Stimulated activated CD8-positive, alpha-beta memory T cell treated with anti-CD3 and anti-CD28 coated beads, Interleukin-4, amount 100 ng/mL, for 48 hours (primary cell): ENCODE measurements at places on chromosomes 11 and 22.

DNA sequence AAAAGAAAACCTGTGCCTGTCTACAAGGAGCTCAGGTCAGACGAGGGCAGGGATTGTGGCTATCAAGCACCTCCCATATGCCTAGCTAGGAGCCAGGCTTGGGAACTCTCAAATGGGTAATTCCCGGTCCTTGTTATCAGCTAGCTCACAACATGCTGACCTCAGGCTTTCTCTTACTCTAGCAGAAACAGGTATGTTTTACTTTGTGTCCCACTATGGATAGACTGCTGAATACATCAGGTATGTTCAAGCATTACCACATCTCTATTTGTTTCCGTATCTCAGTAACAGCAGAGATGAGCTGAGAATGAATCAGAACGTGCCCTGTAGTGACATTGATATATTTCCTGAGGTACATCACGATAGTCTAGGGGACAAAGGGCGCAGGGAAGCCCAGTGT lies 29.4 kb downstream of the SHISA8 start:
- DNase-seq = no peak

GRCh38 chr22:43953988-43954785 lies 1.1 kb upstream of the SAMM50 start:
- DNase-seq = no peak

GRCh38 chr22:17951315-17951714 lies 73.0 kb downstream of the MICAL3 start:
- DNase-seq = no peak

DNA sequence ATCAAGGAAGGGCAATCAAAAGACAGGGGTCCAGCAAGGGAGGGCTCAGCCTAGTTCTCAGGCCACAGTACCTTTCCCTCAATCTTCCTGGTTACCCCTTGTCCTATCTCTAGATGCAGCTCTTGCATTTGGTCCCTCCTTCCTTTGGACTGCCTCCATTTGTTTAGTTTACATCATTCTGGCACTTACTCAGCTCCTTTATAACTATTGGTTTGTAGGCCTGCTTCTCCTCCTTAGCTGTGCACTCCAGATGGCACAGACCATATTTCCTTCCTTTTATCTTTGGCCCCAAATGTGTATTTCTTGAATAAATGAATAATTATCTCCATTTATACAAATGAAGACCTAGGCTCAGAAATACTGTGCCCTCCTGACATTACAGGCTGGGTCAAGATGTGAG lies 92.3 kb upstream of the AMOTL1 start:
- DNase-seq = no peak

DNA sequence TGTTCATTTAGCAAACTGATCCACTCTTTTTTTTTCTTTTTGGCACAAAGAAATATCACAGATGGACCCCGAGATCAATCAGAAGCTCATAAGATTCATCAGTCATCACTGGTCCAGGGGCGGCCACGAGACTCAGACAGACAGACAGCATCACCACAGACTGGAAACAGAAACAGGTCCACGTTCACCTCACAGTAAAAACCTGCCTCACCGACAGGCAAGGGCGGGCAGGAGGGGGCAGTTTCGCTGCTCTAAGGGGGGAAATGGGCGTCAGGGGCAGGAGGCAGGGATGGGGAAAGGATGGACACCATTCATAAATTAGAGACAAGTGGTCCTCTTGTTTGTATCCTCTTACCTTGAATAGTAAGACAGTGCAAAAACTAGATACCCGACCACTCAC lies 16.5 kb downstream of the CHST1 start:
- no peak for DNase-seq

GRCh38 chr22:49925525-49926128 lies 7.2 kb downstream of the CRELD2 start:
- peak; percentile 74 for DNase-seq

DNA sequence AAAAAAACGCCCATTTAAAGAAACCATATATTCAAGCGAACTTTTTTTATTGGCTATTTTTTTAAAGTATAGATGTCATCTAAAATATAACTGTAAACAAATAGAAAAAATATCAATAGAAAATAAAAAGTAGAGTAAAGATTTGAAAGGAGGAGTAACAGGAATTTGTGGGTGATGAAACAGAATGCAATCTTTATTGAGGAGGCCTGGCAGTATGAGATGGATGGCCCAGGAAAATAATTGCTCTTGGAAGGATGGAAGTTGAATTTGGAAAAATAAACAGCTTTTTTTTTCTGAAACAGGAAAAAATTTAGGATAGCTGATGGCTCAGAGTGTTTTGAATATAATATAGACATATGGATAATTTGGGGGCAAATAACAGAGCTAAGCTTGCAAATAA lies 219.0 kb downstream of the CASP12 start:
- DNase-seq = no peak

DNA sequence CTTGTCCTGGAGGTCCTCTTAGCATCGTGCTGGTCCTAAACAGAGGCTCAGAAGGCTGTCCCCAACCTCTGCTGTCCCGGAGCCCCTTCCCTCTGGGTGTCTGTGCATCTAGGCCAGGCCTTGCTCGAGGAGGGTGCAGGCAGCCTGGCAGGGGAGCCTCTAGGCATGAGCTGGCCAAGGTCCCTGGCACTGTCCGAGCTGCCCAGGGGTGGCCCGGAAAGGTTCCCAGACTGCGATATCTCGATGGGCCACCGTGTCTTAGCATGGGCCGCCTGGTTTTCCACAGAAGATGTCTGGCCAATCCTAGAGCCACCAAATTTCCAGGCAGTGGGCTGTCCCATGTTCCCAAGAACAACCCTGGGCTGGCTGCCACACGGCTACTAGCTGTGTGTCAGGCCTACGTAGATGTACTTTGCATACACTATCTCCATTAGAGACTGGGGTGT lies 24.6 kb upstream of the SMIM38 start:
- DNase-seq = no peak
